ENCODE measurements at places on chromosomes 5 and 9.

- peak; percentile 46 for DNase-seq
These were observed 186.3 kb downstream of the SGCD start for GRCh38 chr5:156513123-156513815.

DNA sequence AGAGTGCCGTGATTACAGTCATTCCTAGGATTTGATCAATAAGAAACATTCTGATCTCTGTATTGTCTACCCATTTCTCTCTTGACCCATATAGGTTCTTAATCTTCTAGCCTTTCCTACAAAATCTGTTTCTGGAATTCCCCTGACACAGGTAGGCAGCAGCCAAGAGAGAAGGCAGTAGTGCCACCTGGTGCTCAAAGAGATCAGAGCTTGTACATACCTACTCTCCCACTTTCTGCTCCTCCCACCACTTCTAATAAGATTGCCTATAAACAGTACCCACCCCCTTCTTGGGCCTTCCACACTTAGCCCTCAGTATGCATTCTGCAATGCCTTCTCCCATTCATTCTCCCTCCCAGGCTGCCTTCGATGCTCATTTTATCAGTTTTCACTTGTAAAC lies 117.4 kb upstream of the RORB start:
- DNase-seq: no peak

DNA sequence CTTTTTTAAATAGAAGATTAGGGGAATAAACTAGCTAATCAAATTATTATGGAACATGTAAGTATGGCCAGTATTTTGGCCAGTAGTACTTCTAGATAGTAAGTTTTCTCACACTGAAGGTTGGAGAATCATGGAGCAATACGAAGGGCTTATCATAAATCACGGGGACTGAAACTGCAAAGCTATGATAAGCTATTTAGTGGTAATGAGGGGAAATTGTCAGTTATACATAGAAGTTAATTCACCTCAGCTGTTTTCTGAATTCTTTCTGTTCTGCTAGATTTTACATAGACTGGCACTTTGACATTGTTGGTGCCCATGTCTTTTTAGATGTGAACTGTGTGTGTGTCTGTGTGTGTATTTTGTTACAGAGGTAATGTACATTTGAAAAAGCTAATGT lies 34.5 kb upstream of the FAM151B start:
- DNase-seq: no peak

DNA sequence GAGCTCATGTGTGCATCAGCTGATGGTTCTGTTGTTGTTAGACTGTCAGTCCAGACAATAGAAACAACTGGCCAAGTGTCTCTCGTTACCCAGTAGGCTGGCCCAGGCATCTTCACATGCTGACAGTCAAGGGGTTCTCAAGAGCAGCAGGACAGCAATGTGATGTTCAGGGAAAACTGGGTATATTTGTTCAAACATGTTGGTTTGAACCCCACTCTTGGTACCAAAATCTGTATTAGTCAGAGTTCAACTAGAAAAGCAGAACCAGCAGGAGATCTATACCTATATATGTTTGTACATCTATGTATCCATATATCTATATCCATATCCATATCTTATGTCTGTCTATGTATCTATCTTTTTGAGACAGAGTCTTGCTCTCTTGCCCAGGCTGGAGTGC lies 108.1 kb downstream of the LRRC70 start:
- DNase-seq: no peak

DNA sequence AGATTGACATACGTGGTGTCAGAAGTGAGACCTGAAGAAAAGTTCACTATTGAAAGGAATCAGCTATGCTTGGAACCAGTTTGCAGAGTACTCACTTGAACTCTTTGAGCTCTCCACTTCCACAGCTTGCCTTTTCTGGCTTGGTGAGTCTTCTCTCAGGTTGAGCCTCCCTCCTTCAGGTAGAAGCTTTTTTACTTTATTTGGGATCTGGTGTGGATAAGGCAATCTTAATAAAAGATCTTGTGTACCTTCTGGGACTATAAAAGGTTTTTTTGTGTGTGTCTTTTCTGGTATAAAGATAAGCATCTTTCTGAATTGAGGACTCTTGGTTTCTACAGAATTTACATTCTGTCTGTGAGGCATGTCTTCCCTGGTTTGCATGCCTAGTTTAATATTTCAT lies 5.4 kb upstream of the CPLANE1 start:
- no peak for DNase-seq

GRCh38 chr9:91066856-91067255 lies 265.2 kb downstream of the SYK start:
- DNase-seq: no peak

- peak; percentile 6 for DNase-seq
These were observed 89.9 kb downstream of the SIL1 start for GRCh38 chr5:139108063-139108824.

GRCh38 chr5:43320846-43321245 lies 7.6 kb upstream of the HMGCS1 start:
- DNase-seq: no peak

DNA sequence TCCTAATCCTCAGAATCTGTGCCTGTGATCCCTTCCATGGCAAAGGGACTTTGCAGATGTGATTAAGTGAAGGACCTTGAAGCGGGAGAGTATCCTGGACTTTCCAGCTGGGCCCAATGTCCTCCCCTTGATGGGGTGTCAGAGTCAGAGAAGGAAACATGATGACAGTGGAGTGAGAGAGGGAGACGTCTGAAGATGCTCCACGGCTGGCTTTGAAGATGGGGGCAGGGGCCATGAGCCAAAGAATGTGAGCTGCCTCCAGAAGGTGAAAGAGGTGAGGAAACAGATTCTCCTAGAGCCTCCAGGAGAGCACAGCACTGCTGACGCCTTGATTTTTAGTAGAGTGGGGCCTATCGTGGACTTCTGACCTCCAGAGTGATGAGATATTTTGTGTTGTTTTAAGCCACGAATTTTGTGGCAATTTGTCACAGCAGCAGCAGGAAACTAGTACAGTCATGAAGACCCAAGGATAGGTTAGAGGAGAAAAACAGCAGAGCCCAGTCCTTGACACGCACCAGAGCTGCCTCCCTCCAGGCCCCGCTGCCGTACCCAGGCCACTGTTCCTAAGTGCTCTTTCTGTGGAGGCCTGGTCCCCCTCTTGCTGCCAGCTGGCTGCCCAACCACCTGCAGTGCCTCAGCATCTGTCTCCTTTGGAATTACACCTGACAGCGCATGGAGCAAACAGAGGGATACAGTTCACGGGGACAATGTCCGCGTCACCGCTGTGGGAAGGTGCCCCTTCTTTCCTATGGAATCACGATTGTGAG lies 78.1 kb downstream of the MACROH2A1 start:
- no peak for DNase-seq

DNA sequence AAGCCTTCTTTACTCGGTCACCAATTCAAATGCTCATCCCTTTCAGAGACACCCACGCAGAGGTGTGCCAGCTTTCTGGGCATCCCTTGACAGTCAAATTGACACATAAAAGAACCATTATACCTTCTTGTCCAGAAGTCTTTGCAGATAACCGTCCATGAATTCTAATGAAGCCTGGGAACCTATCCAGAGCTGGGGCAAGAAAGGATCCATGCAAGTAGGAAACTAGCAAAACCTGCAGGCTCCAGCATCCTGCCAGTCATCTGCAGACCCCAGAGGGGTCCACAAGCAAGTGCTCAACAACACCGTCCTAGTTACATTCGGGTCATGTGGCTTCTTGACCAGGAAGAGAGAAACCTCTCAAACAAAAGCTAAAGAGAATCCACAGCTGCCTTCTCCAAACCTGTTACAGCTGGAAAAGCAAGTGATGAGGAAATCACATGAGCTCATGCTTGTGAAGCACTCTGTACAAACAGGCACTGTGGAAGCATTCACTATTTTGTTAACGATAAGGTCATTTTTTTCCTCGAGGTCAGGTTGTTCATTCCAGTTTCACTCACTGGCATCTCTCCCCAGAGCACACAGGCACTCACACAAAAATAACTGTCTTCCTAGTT lies 80.2 kb upstream of the DMRT1 start:
- no peak for DNase-seq

GRCh38 chr5:135335031-135335828 lies 63.8 kb downstream of the MACROH2A1 start:
- DNase-seq: no peak

DNA sequence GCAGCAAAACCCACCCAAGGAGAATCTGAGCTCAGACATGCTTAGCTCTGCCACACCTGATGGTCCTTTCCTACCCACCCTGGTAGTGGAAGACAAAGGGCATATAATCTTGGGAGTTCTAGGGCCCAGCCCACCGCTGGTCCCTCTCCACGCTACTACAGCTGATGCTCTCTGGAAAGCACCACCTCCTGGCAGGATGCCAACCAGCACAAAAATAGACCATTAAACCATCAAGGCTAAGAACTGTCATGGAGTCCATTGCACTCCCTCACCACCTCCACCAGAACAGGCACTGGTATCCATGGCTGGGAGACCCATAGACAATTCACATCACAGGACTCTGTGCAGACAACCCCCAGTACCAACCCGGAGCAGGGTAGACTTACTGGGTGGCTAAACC lies 111.0 kb upstream of the IL7R start:
- DNase-seq: no peak

- no peak for DNase-seq
These were observed 25.5 kb downstream of the MTRR start for GRCh38 chr5:7894439-7894838.

DNA sequence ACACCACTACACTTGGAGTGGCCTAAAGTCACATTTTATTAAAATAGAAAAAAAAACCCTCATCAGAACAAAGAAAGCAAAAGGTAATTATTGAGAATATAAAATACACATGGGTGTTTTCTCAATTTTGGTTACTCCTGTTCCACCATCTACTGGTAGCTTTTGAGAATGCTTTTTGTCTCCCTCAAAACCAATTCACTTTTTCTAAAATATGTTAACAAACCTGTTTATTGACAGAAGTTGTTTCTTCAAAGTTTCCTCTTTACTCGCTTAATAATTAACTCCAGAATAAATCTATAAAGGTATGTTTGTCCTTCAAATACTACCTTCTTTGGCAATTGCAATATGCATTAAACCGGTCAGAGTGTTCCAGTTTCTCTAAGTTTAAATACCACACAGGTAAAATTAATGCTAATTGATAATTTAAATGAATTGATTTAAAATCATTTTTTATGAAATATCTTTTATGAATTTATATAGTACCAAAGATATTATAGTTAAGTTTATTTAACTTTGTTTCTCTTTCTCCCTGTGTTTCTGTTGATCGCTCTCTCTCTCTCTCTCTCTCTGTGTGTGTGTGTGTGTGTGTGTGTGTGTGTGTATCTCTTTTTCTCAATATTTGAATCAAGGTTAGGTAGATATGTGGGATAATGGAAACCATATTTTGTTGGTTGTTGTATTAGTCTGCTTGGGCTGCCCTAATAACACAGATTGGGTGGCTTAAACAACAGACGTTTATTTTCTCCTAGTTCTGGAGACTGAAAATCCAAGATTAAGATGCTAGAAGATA lies 487.4 kb downstream of the PRDM9 start:
- no peak for DNase-seq

- DNase-seq: no peak
These were observed 63.4 kb downstream of the KCNT1 start for GRCh38 chr9:135765416-135765815.

- DNase-seq: no peak
These were observed 202.4 kb upstream of the CDH9 start for GRCh38 chr5:27240791-27241190.

GRCh38 chr5:101431201-101431600 lies 528.1 kb upstream of the ST8SIA4 start:
- peak; percentile 3 for DNase-seq

DNA sequence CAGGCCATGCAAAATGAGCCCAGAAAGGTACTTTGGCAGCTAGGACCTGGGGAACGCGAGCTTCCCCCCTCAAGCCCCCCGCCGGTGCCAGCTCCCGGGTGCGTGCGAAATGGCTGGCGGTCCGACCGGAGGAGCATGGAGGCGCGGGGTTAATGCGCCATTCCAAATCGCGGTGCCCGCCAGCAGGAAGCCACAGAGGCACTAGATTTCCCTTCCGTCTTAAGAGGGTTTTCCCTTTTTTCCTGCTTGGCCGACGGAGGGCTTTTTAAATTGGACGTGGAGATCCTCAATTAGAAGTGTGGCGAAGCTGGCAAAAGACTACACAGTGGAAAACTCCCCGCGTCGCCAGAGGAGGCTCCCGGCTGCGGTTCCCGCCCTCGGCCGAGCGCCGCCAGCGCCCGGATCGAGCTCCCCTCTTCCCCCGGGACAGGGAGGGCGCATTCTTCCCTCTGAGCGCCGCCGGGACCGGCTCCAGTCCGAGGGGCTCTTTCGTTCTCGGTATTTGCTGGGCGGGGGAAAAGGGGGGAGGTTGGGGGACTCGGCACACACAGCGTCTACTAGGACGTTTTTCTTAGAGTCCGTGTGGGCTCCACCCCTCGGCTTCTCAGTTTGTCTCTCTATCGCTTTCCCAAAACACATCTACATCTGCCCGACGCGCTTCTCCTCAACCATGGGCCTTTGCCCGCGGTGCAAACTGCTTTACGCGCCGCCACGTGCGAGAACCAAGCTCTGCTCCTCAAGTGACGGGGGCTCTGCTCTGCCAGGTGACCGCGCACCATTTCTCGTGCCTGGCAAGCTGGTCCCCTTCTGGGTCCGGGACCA lies 3.0 kb downstream of the GDNF start:
- peak; percentile 67 for DNase-seq

- no peak for DNase-seq
These were observed 76.8 kb downstream of the ADAMTS2 start for GRCh38 chr5:179268399-179268952.

DNA sequence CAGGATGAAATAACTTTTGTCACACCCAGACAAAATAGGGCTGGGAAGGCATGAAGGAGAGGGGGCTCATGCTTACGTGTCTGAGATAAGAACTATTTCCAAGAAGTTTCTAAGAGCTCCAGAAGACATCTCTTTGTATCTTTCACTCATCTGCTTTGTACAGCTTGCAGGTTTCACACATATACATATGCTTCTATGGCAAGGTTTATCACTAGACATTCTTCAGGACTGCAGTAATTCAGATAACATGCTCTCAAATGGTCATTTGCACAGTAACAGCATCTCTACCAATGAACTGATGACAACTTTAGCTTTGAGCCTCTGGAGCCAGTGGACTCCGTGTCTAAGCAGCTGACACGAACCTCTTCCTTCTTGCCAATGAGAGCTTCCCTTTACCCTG lies 3.2 kb downstream of the OR1J1 start:
- DNase-seq: no peak

DNA sequence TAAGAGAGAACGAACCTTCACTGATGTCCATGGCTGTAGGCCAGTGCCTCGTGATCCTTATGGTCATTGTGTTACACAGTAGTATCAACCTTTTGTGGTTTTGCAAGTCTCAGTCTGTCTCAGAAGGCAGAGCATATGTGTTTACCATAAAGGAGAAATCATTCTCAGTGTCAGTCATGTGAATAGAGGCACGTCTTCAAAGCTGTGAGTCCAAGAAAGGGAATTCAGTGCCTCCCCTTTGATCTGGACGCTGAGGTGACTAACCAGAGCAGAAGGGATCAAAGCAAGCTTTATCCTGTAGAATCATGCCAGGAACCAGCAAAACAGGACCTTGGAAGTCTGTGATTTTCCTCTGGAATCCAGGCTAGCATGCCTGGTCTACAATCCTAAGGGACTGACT lies 433.9 kb downstream of the DNAH5 start:
- no peak for DNase-seq

- no peak for DNase-seq
These were observed 70.6 kb upstream of the ANKH start for GRCh38 chr5:14942212-14942611.

GRCh38 chr9:14348373-14349145 lies 34.6 kb upstream of the NFIB start:
- no peak for DNase-seq

- no peak for DNase-seq
These were observed 109.5 kb downstream of the SNCAIP start for GRCh38 chr5:122421374-122422079.

GRCh38 chr9:109232449-109233237 lies 65.6 kb upstream of the FRRS1L start:
- peak; percentile 65 for DNase-seq

- DNase-seq: peak; percentile 26
These were observed 26.7 kb downstream of the BDP1 start for GRCh38 chr5:71482132-71482531.
